ENCODE measurements at places on chromosomes 11 and 22. TPM values are rescaled to one million over a fixed set of nuclear protein-coding genes. Genes with fewer than 3 reads are reported as not detected.

DNA sequence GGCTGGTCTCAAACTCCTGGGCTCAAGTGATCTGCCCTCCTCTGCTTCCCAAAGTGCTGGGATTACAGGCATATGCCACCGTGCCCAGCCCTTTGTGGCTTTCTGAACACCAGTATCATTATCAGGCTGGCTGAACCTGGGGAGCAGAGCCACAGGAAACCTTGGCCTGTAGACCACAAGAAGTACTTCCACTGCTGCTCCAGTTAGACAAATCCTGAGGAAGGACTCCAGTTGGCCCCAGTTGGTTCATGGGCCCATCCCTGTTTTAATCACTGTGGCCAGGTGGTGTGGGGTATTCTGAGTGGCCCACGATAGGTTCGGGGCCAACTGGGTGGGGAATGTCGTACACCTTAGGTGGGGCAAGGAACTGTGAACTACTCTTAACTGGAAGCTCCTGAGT, 5.5 kb upstream of the DUSP18 start:
- DNase-seq: no peak

DNA sequence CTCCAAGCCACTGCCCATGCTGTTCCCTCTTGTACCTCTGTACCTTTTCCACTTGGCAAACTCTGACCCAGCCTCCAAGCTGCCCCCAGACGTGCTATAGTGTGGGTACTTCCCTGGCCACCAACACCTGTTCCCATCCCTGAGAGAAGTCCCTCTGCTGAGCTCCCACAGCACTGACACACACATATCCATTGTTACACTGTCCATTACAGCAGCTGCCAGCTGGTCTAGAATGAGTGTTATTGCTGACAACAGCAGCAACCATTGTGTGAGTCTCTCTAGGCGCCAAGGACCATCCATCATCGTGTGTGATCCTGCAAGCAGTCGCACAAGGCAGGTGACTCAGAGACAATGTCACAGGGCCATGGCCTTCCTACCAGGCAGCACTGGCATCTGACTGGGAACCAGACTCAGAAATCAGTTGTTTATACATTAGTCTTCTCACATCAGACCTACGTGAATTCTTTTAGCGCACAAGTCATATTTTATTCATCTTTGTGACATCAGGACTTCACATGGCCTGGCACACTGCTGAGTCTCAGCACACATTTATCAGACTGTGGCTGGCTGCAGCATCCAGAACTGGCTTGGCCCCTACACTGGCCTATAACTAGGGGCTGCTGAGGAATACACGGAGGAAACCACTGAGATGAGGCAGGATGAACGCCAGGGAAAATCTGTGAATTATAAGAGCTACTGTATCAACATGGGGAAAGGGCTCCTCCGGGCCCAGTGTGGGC, 56.4 kb downstream of the SGSM3 start:
- DNase-seq: no peak

GRCh38 chr11:77871855-77872254, 50.9 kb downstream of the AAMDC start:
- DNase-seq: no peak

- DNase-seq: no peak
Observed at GRCh38 chr11:58046231-58046630, 15.5 kb downstream of the OR6Q1 start.

DNA sequence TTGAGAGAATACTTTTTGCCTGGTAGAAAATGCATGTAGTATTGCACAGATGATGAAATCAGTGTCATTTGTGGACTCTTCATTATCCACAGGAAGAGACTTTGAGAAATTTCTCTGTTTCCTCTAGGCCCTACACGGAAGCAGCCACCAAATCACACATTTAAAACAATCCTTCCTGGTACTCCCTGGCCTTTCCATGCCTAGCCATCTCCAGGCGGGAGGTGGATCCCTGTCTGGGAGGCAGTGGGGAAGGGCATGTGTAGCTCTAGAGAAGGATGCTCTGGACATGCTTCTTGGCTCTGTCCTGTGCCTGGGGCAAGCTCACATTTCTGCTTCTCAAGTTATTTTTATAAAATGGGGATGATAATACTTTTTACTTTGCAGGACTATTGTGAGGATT, 114.1 kb downstream of the ADAMTS15 start:
- no peak for DNase-seq

DNA sequence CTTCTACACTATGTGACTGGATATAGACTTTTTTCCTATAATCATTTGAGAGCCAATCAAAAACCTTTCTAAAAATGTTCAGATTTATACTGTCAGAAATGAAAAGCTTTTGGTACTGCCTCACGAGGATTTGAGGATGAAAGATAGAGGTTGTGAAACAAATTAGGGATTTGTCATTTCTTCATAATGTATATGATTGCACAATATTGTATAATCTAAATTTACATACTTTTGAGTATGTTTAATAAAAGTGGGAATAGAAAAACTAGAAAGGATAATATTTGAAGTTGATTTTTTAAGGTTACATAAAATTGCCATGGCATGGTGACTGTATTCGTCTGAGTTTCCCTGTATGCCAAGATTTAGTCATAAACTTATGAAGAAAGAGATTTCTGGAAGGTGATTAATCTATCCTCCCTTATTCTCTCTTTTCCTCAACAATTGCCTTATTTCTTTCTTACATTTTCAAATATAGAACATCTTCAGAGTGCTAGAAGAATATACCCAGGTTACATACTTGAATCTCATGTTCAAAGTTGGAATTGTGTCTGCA, 56.2 kb downstream of the CASP12 start:
- no peak for DNase-seq

The OR4D5 gene
- not detected for total RNA-seq

GRCh38 chr11:118111019-118111743, 24.4 kb upstream of the SMIM35 start:
- no peak for DNase-seq

- DNase-seq: no peak
Observed at GRCh38 chr11:17541330-17541885, 2.8 kb downstream of the USH1C start.

DNA sequence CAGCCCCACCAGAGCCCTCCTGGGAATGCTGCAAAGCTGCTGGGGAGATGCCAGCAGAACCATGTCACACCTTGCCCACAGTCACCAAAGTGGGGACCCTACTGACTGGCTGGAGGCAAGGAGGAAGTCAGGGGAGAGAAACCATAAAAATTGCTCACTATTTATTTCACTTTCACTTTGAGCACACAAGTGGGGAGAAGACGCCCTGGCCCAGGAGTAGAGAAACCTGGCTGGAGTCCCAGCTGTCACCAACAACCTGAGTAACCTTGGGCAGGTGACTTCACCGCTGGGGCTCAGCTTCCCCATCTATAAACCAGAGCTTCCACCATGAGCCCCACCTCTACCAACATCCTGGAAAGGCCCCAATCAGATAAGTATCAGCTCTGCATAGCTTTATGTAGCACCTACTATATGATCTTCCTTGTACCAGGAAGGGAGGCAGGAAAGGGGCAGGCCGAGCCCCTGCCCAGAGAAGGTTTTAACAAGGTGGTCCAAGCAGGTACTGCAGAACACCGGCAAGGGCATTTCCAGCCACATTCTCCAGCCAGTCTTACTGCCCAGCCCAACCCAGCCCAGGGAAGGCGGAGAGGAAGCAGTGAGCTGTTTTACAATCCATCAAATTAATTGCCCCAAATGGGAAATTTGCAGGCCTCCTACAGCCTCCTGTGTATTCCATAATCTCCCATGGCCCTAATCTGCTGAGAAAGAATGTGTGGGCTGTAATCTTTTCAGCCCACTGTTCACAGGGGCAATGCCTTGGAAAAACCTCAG, 27.6 kb downstream of the PLEKHA7 start:
- DNase-seq: no peak

The CASP12 gene
- total RNA-seq: 7.4 TPM

- no peak for DNase-seq
Observed at GRCh38 chr22:30396871-30397655, at the start of gene SEC14L2. Gene SEC14L2, plus strand, starts transcription at chr22:30397018. Its CDS starts 99 bp downstream, at chr22:30397117.

The RCOR2 gene
- not detected for total RNA-seq
